ENCODE measurements at places on chromosomes 6 and 20.

DNA sequence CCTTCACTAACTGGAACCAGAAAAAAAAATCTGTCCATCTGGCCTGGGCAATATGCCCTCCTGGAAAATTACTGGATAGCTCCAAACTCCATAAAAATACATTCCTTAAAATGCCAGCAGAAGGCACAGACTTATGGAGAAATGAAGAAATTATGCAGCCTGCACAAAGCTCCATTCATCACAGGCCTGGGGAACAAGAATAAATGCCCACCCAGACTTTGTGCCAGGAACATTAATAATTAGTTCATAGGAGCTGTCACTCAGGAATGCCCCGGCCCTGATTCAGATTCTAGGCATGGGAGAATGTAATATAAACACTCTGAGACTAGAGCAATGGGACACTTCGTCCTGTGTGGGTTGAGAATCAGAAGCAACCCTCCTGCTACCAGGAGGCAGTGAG is 199.3 kb downstream of the OTOR start:
- DNase-seq, result no peak

- DNase-seq, result no peak
Measured at GRCh38 chr6:33851959-33852358, 48.2 kb upstream of the MLN start.

- DNase-seq, result no peak
Measured at GRCh38 chr6:1042583-1043457, 269.1 kb upstream of the FOXQ1 start.

- no peak for DNase-seq
Measured at GRCh38 chr6:113586413-113587077, 270.6 kb upstream of the MARCKS start.

- DNase-seq, result no peak
Measured at GRCh38 chr6:139888681-139889122, 514.3 kb upstream of the CITED2 start.

GRCh38 chr6:163759542-163759941 is 345.0 kb downstream of the QKI start:
- DNase-seq, result no peak

GRCh38 chr20:17562804-17563305 is 7.0 kb upstream of the DSTN start:
- no peak for DNase-seq

DNA sequence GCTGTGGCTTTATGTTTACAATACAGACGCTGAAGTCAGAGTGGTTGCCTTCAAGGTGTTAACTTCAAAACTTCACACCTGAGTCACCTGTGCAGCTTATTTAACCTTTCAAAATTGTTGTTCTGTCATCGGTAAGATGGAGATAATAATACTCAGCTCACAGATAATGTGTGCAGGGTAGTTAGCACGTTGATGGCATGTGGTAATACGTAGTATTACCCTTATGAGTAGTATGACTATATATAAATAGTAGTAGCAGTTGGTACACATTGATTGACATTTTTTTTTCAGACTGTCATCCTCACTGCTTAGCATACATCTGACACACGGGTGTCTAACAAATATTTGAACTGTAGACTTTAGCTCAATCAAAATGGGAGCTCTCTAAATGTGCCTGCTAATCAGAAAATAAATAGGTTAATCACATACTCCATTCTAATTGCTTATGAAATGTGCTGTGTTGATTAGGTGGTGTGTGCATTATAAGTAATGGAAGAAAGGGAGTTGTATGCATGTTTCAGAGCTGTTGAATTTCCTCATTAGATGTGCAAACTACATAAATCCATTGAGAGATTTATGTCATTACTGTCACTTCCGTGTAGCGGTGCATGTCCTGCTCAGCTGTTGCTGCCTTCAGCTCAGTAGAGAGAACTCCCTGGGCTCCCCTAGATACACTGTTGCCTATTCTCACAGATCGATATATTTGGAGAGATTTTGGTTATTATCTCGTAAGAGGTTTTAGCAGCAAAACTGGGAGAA is 11.2 kb upstream of the MROH8 start:
- DNase-seq, result no peak

DNA sequence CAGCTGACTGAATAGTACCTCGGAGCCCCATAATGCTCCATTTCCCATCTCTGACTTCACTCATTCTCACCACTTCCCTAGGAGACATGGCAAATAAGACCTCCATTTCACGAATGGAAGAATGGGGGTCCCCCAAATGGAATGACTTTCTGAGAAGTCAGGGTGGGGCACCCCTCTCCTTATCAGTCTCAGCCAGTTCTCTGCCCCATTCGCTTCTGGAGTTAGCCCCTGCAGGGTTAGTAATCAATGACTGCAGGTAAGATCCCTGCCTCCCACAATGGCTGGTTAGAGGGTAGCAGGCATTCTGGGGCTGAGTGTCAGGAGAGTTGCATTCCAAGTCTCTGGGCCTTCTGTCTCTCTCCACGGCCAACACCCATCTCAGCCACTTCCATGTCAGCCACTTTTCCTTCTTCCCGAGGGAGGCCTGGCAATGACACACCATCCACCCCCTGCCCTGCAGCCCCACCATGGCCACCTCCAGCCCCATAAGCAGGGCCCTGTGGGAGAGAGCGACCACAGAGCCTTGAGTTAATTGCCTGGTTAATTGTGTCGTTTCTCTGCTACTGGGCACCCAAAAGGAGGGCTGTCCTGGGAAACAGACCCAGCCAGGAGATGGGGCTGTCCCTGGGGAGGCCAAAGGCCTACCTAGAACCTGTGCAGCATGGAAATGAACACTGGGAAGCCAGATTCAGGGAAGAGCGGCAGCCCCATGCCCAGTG is 13.4 kb downstream of the CCDC167 start:
- no peak for DNase-seq

GRCh38 chr6:41818271-41819054 is 31.0 kb downstream of the TOMM6 start:
- no peak for DNase-seq

DNA sequence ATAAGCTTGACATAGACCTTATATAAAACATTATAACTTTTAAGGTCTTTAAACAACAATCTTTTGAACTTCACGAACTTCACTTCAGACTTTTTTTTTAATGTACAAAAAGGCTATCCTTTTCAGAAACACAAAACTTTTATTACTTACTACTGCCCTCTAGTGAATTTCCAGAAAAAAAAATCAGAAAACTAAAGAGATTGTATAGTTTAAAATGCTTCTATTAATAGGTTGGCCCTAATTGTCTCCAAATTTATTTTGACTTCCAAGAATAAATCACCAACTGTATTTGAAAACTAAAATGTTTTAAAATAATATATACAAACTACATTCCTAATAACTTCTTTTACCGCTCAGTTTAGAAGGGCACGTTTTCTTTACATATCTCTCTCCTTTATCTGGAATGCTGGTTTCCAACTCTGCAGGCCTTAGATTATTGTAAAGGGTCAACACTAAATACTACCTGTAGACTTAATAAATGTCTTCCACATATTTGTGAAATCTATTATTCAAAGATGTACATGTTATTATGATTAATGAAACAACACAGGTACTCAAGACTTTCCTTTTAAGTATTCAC is 66.8 kb downstream of the LMBRD1 start:
- no peak for DNase-seq

DNA sequence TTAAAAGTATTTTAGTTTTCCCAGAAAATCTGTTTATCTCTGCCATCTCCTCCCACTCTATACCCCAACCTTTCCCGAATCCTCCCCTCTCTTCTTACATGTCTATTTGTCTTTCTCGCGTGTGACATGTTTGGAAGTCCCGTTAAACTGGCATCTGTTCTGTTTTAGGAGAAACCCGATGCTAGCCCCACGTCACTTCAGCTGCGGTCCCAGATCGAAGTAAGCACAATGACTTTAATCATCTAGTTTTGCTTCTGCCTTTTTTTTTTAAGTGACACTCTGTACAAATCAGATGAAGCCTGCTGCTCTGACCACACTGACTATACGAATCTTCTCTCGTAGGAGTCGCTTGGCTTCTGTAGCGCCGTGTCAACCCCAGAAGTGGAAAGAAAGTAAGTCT is 97.4 kb downstream of the SASH1 start:
- DNase-seq, result peak; percentile 46

- DNase-seq, result peak; percentile 79
Measured at GRCh38 chr6:53794137-53794719, 577 bp upstream of the LRRC1 start.

DNA sequence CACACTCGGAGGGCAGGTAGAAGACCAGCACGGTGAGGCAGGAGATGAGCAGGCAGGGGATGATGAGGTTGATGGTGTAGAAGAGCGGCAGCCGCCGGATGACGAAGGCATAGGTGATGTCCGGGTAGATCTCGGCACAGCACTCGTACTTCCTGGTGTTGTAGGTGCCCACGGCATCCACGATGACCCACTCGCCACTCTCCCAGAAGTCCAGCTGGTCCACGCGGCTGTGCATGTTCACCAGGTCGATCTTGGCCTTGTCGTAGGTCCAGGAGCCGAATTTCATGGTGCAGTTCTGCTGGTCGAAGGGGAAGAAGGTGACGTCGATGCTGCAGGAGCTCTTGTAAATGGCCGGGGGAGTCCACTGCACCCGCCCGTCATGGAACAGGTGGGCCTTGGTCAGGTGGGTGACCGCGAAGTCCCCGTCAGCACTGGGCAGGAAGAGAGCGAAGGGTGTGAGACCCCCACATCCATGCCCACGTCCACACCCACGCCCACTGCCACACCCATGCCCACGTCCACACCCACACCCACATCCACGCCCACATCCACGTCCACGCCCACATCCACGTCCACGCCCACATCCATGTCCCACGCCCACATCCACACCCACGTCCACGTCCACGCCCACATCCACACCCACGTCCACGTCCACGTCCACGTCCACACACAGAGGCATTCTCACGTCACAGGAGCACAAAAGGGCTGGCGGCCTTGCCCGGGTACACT is 10.4 kb downstream of the CHRNA4 start:
- no peak for DNase-seq

GRCh38 chr20:4335722-4336121 is 320.4 kb upstream of the RNF24 start:
- no peak for DNase-seq

GRCh38 chr6:120786256-120786655 is 548.0 kb downstream of the TBC1D32 start:
- no peak for DNase-seq

- no peak for DNase-seq
Measured at GRCh38 chr6:170029416-170030283, 261.2 kb downstream of the DLL1 start.

DNA sequence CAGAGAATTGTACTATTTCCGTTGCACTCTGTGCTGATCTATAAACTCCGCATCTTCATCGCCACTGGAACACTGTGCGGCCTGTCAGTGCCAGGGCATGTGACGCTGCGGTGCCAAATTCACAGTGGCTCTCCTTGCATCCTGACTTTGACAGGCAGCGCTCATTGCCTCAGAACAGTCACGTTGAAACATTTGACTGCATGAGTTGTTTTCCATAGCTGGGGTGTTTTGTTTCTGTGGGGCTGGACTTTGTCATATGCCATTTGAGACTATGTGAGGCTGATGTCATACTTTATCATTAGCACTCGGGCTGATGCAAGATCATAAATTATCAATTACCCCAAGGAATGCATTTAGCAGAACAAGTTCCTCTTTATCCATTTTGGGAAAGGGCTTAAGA is 32.7 kb downstream of the CFAP61 start:
- no peak for DNase-seq

- DNase-seq, result no peak
Measured at GRCh38 chr6:14722001-14722562, 523.8 kb upstream of the JARID2 start.

- DNase-seq, result peak; percentile 1
Measured at GRCh38 chr6:52815167-52816092, 11.8 kb upstream of the GSTA1 start.

- no peak for DNase-seq
Measured at GRCh38 chr6:84269947-84270733, 42.7 kb upstream of the CEP162 start.

DNA sequence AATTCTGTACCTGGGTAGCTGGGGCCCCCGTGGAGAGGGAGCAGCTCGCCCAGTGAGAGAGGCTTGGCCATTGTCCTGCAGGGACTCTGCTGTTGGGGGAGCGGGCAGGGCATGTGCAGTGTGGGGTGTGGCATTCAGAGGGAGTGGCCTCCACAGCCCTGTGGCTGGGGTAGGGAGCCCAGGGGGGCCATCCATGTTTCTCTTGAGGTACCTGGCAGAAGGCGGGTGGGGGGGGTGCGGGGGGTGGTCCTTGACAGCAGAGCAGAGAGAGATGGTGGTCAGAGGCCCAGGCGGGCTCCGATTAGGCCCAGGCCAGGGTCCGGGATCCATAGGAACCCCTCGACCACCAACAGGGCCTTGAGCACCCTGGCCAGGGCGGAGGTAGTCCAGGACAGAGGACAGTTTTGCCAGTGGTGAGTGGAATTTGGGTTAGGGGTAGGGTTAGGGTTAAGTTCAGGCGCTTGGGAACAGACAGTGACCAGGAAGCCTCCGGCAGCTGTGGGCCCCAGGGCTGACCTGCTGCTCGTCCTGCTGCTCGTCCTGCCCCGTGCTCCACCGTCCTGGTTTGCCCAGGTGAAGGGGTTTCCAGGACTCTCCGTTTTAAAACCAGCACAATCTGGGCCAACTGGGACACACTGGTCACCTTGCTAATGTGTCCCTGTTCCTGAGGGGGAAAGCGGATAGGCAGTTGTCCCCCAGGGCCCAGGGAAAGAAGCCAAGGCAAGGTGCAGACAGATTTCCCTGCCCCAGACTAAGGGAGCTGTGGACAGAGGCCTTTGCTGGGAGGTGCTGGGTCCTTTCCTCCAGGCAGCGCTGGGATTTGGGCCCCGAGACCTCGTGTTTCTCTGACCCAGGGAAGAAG is 24.8 kb upstream of the MYT1 start:
- no peak for DNase-seq

GRCh38 chr6:20350215-20350614 is 51.5 kb upstream of the E2F3 start:
- DNase-seq, result no peak

DNA sequence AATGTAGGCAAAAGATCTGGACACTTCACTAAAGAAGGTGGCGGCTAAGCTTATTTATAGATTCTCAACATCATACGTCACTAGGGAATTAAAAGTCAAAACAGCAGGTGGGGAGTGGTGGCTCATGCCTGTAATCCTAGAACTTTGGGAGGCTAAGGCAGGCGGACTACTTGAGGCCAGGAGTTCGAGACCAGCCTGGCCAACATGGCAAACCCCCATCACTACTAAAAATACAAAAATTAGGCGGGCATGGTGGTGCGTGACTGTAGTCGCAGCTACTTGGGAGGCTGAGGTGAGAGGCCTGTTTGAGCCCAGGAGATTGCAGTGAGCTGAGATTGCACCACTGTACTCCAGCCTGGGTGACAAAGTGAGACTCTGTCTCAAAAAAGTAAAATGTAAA is 74.6 kb downstream of the GPX5 start:
- DNase-seq, result no peak

- no peak for DNase-seq
Measured at GRCh38 chr6:167778497-167779128, 48.1 kb upstream of the AFDN start.

GRCh38 chr6:138948546-138949179 is 39.4 kb downstream of the REPS1 start:
- no peak for DNase-seq

DNA sequence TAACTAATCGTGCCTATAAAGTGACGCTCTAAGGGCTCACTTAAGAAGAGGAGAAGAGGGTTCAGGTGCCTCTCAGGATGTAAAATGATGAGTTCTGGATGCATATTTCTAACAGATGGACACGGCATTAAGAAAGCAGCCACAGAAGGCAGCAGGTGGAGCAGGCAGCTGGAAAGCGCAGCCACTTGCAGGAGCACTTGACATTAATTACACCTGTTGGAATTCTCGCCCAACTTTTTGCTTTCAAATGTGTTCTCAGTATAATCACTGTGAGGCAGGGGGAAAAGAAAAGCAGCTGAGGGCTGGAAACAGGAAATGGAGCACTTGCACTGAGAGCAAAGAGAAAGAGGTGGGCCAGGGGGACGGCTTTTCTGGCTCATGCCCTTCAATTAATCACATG is 164.2 kb downstream of the NKAIN2 start:
- no peak for DNase-seq

Measured in hindlimb muscle (tissue), 1 donor.